ENCODE measurements at places on chromosomes 4 and X.

GRCh38 chr4:98232202-98232601 lies 29.0 kb upstream of the RAP1GDS1 start:
- DNase-seq: no peak

- DNase-seq: no peak
These were observed 132.8 kb downstream of the MAB21L2 start for GRCh38 chr4:150714462-150715438.

DNA sequence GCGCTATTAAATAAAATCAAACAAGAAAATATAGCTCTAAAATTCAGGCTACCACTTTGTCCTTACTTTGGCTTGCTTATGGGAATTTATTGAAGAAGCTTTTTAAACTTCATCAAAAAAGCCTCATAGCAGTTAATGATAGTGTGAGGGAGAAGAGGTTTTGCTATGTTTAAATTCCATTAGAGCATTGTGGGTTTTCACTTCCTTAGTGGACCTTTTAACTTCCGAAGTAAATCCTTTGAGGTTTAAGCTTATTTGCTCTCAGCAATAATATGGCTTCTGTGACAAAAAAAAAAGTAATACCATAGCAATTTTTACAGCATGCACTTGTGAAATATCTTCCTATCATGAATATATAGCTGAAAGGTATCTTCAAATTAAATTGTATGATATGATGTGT lies 120.2 kb upstream of the NDST4 start:
- DNase-seq: no peak

GRCh38 chr4:158155656-158156356 lies 17.0 kb downstream of the GASK1B start:
- DNase-seq: no peak

GRCh38 chr4:101201421-101201820 lies 145.9 kb downstream of the PPP3CA start:
- DNase-seq: no peak

DNA sequence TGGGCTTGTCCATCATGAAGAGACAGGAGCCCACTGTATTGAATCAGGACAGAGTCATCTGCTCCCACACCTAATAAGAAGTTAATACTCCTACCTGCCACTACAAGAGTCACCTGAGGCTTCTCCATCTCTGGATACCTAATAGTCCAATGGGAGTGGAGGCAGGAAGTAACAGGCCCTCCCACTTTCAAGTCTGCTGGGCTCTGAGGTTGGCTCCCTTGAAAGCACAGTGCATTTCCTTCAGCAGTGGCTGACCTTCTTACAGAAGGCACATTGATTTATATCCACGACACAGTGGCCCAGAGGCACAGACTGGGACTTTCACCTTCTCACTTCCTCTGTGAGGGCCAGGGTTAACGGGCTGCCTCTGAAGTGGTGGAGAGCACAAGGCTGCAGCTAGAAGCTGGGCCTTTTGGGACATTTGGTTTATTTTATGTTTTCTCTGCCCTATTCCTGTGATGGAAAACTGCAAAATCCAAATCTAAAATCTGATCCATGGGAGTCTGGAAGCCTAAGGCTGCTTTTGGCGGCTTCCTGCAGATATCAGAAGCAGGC lies 38.1 kb downstream of the FRG2 start:
- no peak for DNase-seq

- DNase-seq: no peak
These were observed 313.2 kb downstream of the PACRGL start for GRCh38 chr4:21013501-21013900.

DNA sequence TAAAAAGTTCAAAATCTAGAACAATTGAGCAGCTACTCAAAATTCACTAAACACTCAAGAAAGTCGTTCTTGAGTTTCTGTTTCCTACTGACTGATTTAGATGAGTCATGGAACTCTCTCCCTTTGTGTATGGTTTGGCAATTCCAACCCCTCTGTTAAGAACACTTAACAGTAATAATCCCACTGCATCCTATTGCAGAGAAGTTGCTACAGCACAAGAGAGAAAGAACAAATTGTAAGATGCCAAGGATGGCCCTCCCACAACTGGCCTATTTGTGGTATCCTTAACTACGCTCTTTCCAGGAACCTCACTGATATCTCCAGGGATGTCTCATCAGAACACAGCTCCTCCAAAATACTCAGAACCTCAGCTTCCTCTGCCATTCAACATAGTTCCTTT lies 701.8 kb upstream of the TENM3 start:
- no peak for DNase-seq

- no peak for DNase-seq
These were observed 758 bp upstream of the NR3C2 start for GRCh38 chr4:148442832-148443511.
